Central memory CD4-positive, alpha-beta T cell (primary cell): ENCODE measurements at places on chromosomes 4 and X.
A peak's percentile ranks its signal among the peaks of the same experiment; 100 is the strongest.

- no peak for DNase-seq
These were observed 87.6 kb downstream of the MRPL1 start for GRCh38 chr4:77950203-77950602.

GRCh38 chrX:93319609-93320008, 353.8 kb downstream of the NAP1L3 start:
- DNase-seq: no peak

- DNase-seq: peak; percentile 19
These were observed 122.6 kb downstream of the SHISA3 start for GRCh38 chr4:42519803-42520417.

DNA sequence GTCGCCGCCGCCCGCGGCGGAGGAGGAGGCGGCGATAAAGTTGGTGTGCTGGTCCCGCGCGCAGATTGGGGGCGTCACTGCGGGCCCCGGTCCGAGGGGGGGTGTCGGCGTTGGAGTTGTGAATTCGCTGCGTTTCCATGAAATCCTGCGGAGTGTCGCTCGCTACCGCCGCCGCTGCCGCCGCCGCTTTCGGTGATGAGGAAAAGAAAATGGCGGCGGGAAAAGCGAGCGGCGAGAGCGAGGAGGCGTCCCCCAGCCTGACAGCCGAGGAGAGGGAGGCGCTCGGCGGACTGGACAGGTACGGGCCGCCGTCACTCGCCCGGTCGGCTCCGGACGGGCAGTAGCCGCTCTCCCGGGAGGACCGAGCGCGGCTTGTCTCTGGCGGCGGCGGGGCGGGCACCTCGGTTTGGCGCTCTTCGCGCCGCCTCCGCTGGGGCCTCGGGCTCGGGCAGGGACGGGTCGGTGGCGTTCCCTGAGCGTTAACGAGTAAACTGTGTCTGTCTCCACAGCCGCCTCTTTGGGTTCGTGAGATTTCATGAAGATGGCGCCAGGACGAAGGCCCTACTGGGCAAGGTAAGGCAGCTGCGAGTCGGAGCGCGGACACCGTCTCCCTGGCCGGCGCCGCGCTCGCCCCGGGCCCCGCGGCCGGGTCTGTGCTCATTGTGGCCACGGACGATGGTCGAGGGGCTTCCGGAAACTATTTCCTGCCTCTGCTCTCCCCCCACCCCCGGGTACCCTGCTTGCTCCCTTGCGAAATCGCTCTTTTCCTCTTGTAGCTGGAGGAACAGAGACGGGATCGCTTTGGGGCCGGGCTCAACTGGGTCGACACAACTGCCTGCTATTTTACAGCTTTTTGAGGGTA, 658 bp downstream of the KDM6A start:
- peak; percentile 65 for DNase-seq

DNA sequence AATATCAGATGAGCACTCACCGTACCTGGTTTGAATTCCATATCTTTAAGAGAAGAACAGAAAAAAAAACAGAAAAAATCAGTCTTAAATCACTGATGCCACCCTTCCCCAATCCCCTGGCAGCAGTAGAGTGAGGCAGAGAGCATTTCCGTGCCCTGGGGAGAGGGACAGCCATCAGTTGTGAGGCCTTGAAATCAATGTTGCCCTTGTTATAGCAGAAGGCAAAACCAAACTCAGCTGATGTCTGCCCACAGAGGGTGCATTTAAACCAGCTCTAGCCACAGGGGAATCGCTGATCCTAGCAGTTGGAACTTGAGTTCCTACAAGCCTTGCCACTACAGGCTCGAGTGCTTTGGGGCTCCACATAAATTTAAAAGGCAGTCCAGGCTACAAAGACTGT, 338.5 kb upstream of the FMR1 start:
- no peak for DNase-seq

DNA sequence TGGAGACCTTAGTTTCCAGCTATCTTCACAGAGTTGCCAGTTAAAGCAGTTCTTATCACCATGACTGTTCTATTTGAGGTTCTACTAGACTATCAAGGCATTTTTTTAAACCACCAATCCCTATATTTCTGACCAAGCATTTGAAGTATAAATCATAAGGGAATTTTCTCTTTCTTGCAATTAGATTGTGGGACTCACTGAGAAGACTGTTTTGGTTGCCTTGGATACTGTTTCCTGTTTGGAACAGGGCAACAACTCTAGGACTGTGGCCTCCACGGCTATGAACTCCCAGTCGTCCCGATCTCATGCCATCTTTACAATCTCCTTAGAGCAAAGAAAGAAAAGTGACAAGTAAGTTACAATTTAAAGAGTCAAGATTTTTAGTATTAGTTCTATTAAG, 11.8 kb downstream of the KIF4A start:
- DNase-seq: no peak
